ENCODE measurements at places on chromosomes 2 and 18. TPM values are rescaled to one million over a fixed set of nuclear protein-coding genes. Genes with fewer than 3 reads are reported as not detected.

GRCh38 chr2:152875701-152876695, 157.6 kb downstream of the ARL6IP6 start:
- DNase-seq, result no peak

GRCh38 chr2:29052807-29053206, 21.5 kb downstream of the PCARE start:
- no peak for DNase-seq

DNA sequence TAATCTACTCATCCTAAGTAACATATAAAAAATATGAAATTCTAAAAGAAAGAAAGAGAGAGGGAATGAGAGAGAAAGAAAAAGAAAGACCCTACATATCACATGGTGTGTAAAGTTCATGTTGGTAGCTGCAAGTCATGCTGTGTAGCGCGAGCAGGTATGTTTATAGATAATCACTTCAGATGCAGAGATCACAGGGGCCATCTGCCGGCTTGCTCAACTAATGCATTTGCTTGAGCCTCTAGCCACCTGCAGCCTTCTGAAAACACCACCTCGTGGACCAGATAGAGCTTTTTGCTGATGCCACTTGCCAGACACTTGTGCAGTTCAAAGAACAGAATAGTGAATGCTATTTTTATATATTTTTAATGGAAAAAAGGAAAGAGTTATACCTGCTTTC, 37.6 kb downstream of the CDH7 start:
- no peak for DNase-seq

- DNase-seq, result no peak
These were observed 3.5 kb downstream of the CAPN14 start for GRCh38 chr2:31213601-31214443.

DNA sequence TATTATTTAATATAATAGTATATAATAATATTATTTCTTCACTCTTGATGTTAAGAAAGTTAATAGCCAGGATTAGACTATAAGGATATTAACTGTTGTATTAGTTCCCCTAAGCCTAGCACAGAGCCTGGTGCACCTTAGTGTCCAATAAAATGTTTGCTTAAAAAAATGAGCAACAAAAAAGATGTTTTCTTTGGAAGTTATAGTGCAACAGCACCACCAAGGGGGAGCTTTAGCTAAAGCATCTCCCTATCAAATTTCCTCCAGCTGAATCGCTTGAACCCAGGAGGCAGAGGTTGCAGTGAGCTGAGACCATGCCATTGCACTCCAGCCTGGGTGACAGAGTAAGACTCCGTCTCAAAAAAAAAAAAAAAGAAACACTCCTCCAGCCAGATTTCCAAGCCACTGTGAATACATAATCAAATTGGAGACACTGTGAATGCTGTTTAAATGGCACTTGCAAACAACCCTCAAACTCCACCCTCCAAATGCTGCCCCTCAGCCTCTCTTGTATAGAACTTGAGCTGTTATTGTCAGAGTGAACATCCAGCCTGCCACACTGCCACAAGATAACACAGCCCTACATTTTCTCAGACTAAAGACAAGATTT, 221.9 kb downstream of the DYM start:
- no peak for DNase-seq

- no peak for DNase-seq
These were observed 122.5 kb downstream of the SLC39A10 start for GRCh38 chr2:195779491-195779890.

- DNase-seq, result no peak
These were observed 256.2 kb downstream of the PIEZO2 start for GRCh38 chr18:10893196-10893595.

DNA sequence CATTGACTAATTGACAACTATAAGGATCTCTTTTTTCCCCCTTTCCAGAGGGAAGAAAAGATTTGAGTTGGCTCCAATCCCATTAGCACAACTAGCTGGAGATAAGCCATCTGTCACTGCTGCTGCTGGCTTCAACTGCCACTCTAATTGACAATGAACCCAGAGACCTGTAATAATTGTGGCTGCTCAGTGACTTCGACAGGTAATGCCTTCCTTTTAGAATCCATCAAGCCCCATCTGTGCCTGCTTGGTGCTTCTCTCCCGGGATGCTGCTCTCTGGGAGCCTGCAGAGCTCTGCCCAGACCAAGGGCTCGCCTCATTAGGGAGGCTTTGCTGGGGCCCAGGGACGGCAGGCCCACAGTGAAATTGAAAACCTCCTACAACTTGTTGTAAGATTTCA, 376.7 kb upstream of the SOX11 start:
- no peak for DNase-seq

DNA sequence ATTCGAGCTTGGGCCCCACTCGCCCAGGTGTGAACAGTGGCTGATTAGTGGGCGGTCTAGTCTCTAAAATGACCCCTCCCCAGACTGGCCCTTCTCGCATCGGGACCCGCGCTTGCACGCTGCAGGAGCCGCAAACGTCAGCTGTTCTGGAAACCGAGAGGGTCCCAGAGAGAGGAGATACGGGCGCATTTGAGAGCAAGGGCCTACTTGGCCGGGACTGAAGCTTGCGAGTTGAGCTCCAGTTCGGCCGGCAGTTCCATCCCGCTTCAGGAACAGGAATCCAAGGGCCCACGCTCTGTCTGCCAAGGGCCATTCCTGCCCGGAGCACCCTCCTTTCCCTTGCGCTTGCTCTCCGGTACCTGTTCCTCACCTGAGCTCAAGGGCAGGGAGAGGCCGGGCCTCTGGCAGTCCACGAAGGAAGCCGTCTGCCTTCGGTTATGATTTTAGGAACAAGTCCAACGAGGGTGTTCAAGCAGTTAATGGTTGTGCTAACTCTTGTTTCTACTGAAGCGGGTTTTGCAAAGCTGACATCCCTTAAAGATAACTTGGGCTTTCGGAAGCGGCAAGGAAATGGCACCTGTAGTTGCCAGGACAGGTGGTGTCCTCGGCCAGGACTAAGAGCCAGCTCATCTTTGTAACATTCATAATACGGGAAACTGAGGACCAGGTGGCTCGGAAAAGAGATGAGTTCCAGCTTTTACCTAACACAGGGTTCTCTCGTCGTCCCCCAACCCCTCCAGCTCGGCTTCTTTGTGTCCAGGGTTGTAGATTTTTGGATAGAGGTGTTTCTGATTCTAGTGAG, 3.9 kb upstream of the DLX1 start:
- peak; percentile 18 for DNase-seq

DNA sequence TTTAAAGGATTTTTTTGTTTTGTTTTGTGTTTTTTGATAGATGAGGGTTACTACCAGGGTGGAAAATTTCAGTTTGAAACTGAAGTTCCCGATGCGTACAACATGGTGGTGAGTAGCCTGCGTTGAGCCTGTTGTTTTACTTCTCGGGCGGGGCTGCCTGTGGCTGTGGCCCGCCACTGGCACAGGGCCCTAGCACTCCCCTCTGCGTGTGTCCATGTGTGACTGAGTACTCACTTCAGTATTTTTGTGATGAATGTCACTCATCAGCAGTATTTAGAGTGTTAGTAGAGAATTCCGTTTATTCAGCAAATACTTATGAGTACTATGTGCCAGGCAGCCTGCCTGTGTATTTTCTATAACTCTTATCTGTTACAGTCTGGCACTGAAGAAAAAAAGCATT, 44.3 kb upstream of the SCLY start:
- no peak for DNase-seq

DNA sequence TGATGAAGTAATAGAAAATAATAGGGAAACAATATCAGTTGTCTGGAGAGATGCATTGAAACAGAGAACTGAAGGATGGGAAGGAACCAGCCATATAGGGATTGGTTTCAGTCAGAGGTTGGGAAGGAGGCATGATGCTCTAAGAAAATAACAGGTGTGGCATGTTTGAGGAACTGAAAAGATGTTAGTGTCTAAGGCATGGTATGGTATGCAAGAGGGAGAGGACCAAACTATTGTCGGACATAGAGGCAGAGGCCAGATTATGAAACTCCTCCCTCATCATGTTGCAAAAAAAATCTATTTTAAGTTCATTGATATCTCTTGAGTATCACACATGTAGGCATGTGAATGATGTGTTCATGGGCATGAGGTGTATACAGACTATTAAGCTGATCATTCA, 48.9 kb upstream of the EMILIN2 start:
- DNase-seq, result no peak

DNA sequence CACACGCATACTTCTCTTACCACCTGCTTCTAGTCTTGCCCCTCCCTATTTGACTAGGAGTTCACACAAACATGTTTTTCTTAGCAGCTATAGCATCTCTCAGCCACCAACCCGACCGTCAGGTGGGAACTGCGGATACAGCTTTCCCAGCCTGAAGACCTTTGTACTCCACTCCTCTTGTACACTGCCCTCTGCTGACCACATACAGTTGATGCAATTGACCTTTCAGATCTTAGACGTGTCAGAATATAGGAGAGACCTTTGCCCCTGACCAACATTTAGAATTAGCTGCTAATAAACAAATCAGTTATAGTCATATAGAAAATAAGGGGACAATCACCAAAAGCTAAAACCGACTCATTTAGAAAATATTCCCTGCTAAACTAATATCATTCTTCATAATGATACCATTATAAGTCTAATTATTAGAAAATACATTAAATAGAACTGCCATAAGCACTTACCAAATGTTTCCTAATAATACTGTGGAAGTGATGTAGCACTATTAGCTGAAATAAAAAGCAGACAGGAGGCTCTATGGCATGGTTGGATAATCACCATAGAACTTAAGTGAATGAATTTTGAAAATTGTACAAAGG, 208.4 kb downstream of the RAD51AP2 start:
- peak; percentile 57 for DNase-seq

DNA sequence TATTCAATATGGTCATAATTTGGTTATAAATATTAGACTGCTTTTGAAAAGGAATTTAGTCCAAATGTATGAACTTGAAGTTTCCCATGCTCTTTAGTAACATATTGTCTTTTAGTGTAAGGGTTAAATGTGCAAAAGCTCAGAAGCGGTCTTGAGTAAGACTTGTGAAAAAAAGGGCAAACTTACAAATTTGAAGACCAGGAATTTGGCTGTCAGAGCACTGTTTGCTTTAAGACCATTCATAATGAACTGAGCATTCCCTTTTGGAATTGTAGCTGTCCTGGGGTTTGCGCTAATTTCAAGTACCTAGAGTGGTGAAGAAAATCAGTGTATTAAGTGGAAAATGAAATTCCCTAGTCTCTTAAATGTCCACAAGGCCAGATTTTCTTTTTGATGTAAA, 6.9 kb upstream of the ZEB2 start:
- no peak for DNase-seq

GRCh38 chr2:72555943-72556342, 269.9 kb downstream of the EXOC6B start:
- no peak for DNase-seq

GRCh38 chr2:140529706-140530105, 1601.1 kb downstream of the LRP1B start:
- no peak for DNase-seq

DNA sequence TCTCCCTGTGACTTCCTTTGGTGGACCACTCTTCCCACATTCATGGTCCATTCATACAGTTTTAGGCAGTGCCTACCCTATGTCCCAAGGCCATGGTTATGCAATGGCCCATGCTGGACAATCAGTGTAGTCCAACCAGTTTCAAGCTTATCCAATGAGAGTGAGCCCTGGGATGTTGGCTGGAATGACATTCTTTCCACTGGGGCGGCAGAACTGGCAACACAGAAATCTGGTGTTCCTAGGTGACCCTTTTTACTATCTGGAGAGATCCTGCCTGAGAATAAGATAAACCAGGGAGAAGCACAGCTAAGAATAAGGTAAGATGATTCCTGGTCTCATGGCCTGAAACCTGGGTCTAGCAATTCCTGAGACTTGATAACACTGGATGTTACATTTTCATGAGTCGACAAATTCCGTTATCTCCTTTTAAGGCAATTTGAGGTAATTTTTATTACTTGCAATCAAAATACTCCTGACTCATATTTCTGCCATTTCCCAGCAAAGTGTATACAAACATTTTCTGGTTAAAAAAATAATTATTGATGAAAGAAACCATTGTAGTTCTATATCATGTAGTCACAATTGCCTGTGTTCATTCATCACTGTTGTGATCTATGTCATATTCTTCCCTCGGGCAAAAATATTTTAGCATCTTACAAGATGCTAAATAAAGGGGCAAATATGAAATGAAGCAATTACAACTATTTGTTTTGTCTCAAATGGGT, 271.5 kb upstream of the LYPD1 start:
- DNase-seq, result no peak

DNA sequence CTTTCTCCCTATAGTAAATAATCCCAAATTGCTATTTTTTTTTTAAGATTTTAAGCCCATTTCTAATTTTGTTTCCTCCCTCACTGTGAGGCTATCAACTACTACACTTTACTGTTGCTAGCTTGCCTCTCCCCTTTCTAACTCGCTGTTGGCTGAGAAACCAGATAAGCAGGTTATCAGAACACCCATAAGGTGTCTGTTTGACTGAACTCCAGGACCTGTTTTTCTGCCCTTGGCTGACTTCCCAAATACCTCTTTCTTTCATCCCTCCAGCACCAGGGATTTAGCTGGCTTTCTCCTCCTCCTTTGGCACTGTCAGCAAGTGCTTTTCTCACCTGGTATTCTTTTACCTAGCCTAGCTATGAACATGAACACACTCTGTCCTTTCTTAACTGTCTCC, 11.1 kb downstream of the TRAK2 start:
- no peak for DNase-seq

GRCh38 chr2:159140070-159140769, 146.3 kb downstream of the WDSUB1 start:
- no peak for DNase-seq

- no peak for DNase-seq
These were observed 190.4 kb upstream of the STK17B start for GRCh38 chr2:196361606-196362326.

Gene RBBP8
- 59.1 TPM for polyA plus RNA-seq

Gene SH3BP4
- polyA plus RNA-seq, result 33.7 TPM

Gene CROCC2
- 0.10 TPM for polyA plus RNA-seq

Gene AGAP1
- 21.2 TPM for polyA plus RNA-seq

Gene DNAH7
- polyA plus RNA-seq, result 8.8 TPM

Gene SERPINB5
- 0.13 TPM for polyA plus RNA-seq

Gene FSHR
- polyA plus RNA-seq, result not detected

Gene IL37
- polyA plus RNA-seq, result 0.40 TPM

Gene CAPN14
- polyA plus RNA-seq, result 0.13 TPM

Gene UCN
- polyA plus RNA-seq, result 0.65 TPM

Gene DGUOK
- polyA plus RNA-seq, result 66.3 TPM

Gene CDH19
- polyA plus RNA-seq, result 0.22 TPM

Gene SH3RF3
- polyA plus RNA-seq, result 4.0 TPM

Gene NOSTRIN
- 37.2 TPM for polyA plus RNA-seq

Gene FBXO36
- polyA plus RNA-seq, result 7.6 TPM

Gene POTEC
- polyA plus RNA-seq, result 0.03 TPM

Gene KRTCAP3
- 10.7 TPM for polyA plus RNA-seq

Gene TANC1
- 64.8 TPM for polyA plus RNA-seq

Gene MROH2A
- polyA plus RNA-seq, result 0.28 TPM
